ENCODE measurements at places on chromosomes 16 and 17. TPM values are rescaled to one million over a fixed set of nuclear protein-coding genes. Genes with fewer than 3 reads are reported as not detected.

The CIBAR2 gene
- total RNA-seq, result not detected

The FSCN2 gene
- 0.33 TPM for total RNA-seq

The TBX6 gene
- total RNA-seq, result 1.7 TPM

DNA sequence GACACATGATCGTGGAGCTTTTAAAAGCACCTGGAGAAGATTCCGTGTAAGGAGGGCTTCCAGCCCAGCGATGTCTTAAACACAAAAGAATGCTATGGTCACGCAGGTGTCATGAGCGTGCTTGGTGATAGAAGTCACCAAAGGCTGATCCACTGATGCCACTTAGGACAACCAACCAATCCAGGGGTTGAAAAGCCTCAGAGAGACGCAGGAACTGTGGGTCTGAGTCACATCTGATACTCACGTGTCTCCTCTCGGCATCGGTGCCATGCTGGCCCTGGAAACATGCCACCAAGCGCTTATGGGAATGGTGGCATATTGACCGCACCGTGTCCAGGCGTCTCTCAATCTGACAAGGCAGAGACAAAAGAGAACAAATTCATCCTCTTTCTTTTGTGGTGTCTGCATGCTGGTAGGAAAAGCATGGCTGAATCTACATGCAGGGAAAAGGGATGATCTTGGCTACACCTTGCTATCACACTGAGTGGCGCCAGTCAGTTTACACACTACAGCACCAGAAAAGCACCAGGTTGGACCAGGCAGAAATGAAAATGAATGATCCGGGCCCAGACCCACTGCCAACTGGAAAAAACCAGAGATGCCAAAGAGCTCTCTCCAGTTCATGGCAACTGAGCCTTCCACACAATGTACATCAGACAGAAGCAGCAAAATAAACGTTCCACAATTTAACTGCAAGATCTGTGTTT is 38.0 kb downstream of the ARHGAP17 start:
- DNase-seq, result no peak

- DNase-seq, result no peak
Measured at GRCh38 chr17:38328620-38329019, 15.1 kb downstream of the GPR179 start.

- no peak for DNase-seq
Measured at GRCh38 chr17:41619036-41619926, 5.1 kb downstream of the KRT17 start.

DNA sequence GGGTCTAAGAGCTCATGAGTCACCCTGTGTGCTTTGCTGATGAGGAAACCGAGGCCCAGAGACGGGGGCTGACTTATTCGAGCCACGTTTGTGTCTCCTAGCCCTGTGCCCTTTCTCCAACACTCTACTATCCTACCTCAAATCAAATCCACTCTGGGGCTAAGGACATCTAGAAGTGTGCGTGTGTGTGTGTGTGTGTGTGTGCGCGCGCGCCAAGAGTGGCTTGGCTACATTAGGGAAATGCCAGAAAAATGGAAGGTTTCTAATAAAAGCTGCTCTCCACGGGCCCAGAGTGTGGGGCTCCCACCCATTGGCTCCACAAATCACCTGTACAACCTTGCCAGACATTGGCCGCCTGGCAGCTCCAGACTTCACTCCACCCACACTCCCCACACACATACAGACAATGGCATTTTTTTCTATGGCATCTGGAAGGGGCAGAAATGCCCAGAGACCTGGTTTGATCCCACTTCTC is 30.3 kb upstream of the PHOSPHO1 start:
- no peak for DNase-seq

DNA sequence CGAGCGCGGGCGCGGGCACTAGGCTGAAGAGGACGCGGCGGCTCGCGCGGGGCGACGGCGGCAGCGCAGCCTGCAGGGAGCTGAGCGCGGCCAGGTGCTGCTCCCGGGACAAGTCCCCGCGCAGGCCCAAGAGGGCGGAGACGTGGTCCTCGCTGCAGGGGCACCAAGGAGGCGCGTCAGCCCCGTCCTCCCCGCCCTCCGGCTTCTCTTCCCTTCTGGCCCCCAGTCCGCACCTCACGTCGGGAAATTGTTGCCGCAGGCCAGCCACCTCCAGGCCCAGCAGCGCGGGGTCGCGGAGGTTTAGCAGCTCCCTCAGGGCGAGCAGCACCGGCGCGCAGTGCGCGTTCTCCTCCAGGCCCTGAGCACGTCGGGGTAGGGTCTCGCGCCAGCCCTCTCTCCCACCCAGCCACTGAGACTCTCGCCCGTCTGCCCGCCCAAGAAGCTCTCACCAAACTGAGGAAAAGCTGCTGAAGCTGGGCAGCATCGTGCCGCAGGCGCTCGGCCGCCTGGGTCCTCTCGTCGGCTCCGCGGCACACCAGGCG is 761 bp upstream of the MATCAP1 start:
- no peak for DNase-seq

- DNase-seq, result no peak
Measured at GRCh38 chr17:80890196-80890920, 101.3 kb upstream of the CHMP6 start.

GRCh38 chr16:364595-365491 is 5.5 kb downstream of the MRPL28 start:
- no peak for DNase-seq
